ENCODE measurements at places on chromosomes 5 and 9.

DNA sequence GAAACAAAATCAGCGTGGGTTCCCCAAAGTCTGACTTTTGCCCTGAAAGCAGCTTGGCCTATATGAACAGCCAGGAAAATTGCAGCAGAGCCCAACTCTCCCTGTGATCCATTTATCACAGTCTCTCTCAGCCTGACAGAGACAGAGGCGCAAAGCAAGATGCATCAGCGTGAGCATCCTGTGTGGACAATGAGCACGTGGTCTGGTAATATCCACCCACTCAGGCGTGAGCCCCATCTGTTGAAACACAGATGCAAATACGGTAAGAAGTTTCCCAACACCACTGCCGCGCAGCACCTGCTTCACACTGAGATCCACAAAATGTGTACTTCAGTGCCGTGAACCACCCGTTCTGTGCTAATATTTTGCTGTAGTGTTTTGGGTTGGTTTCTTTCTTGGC is 114.6 kb downstream of the MRPL36 start:
- no peak for DNase-seq

GRCh38 chr5:142250119-142250518 is 74.7 kb downstream of the SPRY4 start:
- no peak for DNase-seq

GRCh38 chr9:121958530-121958929 is 134.6 kb downstream of the TTLL11 start:
- DNase-seq: no peak

GRCh38 chr5:72184408-72184807 is 77.1 kb downstream of the MAP1B start:
- DNase-seq: no peak

GRCh38 chr5:170791325-170791954 is 7.9 kb downstream of the GABRP start:
- peak; percentile 56 for DNase-seq

DNA sequence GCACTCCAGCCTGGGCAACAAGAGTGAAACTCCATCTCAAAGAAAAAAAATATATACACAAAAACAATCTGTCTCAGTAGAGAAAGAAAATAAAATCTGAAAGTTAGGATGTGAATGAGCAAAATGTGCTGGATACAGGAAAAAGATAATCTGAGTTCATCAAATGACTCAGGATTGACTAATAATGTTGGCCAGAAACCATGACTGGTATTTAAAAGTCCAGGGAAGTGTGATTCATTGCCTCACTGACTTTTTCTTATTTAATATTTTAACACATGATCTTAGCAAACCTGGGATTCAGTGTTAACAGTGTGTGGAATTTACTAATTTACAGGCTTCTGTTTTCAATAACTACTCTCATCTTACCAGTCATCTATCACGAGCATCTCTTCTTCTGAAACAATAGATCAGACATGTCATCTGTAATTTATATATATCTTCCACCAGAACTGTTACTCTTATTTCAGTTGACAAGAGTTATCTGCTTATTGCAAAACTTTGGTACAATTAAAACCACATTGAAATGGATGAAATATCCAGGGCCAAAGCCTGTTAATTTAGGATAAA is 256.7 kb downstream of the CDH12 start:
- DNase-seq: no peak
